ENCODE measurements at places on chromosomes 7 and 10.

- no peak for DNase-seq
These were observed 98.9 kb upstream of the PRR15 start for GRCh38 chr7:29464753-29465152.

- no peak for DNase-seq
These were observed 35.8 kb downstream of the VWA2 start for GRCh38 chr10:114274616-114275453.

DNA sequence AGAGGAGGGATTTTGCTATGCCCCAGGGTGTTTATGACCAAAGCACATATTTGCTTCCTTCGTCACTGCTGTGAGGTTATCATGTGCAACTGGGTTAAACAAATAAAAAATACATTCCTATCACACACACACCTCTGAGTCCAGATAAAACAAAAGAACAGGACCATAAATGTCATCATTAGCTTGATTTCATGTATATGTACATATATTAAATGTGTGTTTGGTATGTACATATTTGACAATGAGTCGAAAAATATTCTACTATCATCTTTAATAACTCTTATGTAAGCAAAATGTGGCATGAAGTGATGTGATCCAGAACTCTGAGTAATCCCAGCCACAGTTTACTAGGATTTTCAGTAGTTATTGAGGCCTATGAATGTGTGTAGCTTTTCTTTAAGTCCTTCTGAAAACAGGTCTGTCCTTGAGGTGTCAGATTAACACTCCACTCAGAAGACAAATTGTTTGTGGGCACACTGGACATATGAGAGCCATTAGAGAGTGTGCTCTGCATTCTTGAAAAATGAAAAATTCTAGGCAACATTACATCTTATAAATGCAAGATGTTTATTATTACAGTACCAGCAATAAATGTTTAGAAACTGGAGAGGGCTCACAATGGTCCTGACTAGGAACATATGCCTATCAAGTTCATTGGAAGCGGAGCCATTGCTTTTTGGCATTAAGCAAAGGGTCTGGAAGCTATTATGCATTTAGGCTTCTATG lies 335.1 kb upstream of the SEMA3A start:
- peak; percentile 18 for DNase-seq

DNA sequence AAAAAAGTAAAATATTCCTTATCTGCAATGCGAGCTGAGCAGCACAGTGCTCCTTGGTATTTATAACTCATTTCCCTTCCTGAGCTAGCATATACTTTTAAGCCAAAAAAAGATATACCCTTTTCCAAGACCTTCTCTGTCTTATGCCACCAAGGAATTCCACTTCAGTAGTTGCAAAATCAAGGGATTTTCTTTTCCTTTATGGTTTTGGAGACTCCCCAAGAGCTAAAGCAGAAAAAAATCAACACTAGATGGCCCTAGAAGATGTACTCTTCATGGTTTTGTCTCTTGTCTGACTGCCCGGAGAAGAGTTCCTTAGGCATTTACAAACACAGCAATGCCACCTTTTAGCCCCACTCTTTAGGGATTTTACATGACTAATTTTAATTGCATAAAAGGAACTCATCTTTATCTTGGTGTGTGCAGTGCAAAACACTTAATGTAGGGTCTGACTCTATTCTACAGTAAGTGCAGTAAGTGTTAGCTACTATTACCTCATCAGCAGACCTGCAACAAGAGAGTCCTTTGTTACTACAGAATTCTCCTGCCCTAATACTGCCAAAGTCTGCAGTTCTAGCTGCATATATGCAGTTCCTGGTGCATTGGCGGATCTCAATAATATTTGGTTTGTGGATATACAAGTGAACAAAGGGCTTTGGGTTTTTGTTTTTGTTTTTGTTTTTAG lies 443.3 kb downstream of the GFRA1 start:
- DNase-seq, result peak; percentile 17

- no peak for DNase-seq
These were observed 64.9 kb downstream of the SEC23IP start for GRCh38 chr10:119957451-119957850.

GRCh38 chr10:34861293-34862021 lies 46.4 kb upstream of the PARD3 start:
- no peak for DNase-seq
